Activated T-helper 2 cell treated with anti-CD3 and anti-CD28 coated beads, Interferon-gamma antibody, Interleukin-2, Interleukin-4, amounts not matched to agents 10 μg/mL and 5 μg/mL and 100 μg/mL, durations not matched to agents 14 hours and 24 hours and 36 hours (primary cell): ENCODE measurements at places on chromosomes 1 and 21. TPM values are rescaled to one million over a fixed set of nuclear protein-coding genes. Genes with fewer than 3 reads are reported as not detected.

LEMD1 gene
- 0.48 TPM in 1 of 2 replicates, not detected in the other for total RNA-seq

IFI44 gene
- 14.4 and 16.0 TPM in 2 replicates for total RNA-seq

GRCh38 chr1:208534599-208534897, 290.4 kb upstream of the PLXNA2 start:
- DNase-seq: no peak
- H3K27me3 ChIP-seq: no peaks in the 10 kb centered on the region
- H3K4me3 ChIP-seq: no peak overlapping the region
- no peaks in the 10 kb centered on the region for H3K36me3 ChIP-seq
- H3K27ac ChIP-seq: no peak overlapping the region

IRF6 gene
- 0.25 TPM in 1 of 2 replicates, not detected in the other for total RNA-seq

NSL1 gene
- 45.4 and 52.6 TPM in 2 replicates for total RNA-seq

DNA sequence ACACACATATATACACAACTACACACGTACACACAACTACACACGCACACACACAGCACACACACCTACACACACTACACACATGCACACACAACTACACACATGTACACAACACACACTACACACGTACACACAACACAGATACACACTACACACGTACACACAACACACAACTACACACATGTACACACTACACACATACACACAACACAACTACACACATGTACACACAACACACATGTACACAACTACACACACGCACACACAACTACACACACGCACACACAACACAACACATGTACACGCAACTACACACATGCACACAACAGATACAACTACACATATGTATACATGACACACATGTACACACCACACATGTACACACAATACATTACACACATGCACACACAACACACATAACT, 318.1 kb downstream of the CAMTA1 start:
- no peaks in the 10 kb centered on the region for H3K36me3 ChIP-seq
- DNase-seq: no peak
- H3K27ac ChIP-seq: no peak overlapping the region
- no peaks in the 10 kb centered on the region for H3K4me1 ChIP-seq
- no peak overlapping the region for H3K4me3 ChIP-seq
- no peaks in the 10 kb centered on the region for H3K27me3 ChIP-seq

- no peak overlapping the region for H3K4me3 ChIP-seq
- no peaks in the 10 kb centered on the region for H3K36me3 ChIP-seq
- no peaks in the 10 kb centered on the region for H3K4me1 ChIP-seq
- H3K27me3 ChIP-seq: no peaks in the 10 kb centered on the region
- no peak for DNase-seq
These were observed 144.6 kb downstream of the LRRIQ3 start for GRCh38 chr1:74053407-74053806.

DNA sequence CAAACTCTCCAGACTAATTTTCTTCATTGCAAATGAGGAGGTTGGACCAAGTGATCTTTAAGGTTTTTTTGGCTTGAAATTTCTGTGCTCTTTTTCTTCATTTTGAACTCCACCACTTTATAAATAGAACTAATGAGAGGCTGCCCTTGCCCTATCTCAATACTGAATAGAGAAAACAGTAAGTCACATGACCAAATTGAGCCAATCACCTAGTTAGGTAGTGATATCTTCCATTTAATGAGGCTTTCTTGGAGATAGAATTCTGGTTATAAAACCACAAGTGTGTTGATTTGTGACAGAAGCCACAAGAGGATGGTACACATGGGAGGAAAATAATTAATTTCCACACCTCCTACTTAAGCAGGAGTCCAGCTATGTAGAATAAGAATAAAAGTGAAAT, 263.4 kb upstream of the SNX7 start:
- H3K4me1 ChIP-seq: peaks cover 30% of the 10 kb centered on the region
- H3K36me3 ChIP-seq: no peaks in the 10 kb centered on the region
- no peak for DNase-seq
- no peak overlapping the region for H3K27ac ChIP-seq
- H3K27me3 ChIP-seq: no peaks in the 10 kb centered on the region
- H3K4me3 ChIP-seq: no peak overlapping the region

DNA sequence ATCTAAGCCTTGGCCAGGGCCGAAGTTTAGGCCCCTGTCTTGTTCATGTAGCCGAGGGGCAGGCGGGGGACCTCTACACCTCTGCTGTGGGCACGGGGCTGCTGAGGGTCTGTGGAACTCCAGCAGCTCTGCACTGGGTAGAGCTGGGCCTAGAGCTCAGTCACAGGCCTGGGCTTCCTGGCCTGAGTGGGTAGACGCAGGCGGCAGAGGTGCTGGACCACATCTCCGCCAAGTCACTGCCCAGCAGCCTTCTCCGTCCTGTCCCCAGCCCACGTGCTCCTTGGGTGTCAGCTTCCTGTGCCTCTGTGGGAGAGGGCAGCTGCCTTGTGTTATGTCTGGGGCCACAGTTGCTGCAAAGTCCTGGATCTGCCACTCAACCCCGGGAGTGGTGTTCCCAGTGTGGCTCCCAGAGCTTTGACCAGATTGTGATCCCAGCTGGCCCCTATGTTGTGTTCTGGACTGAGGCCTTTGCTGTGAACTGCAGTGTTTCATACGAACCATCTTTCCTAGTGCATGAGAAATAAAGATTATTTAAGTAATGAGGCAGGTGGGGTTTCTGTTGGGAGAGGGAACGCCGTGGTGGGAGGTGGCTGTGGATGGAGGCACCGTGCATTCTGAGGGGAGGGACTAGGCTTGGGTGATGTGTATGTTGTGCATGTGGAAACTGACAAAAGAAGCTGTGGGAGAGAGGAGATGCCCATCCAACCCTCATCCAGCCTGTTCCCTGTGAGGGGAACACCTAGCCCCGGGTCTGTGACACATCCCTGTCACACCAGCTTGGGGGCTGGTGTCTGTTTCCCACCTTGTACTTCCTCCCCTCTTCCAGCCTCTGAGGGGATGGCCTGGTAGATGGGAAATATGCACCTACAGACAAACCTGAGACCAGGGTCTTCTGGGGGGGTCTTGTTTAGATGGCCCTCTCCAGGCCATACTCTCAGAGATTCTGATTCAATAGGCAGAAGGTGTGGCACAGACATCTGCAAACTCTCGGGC, 12.2 kb downstream of the AMPD2 start:
- H3K4me3 ChIP-seq: no peak overlapping the region
- H3K27me3 ChIP-seq: no peaks in the 10 kb centered on the region
- no peak for DNase-seq
- H3K4me1 ChIP-seq: peaks cover 11% of the 10 kb centered on the region

LRRC39 gene
- total RNA-seq: 0.43 and 0.74 TPM in 2 replicates

ANKRD65 gene
- total RNA-seq: not detected in 2 replicates

- no peak overlapping the region for H3K27ac ChIP-seq
- H3K27me3 ChIP-seq: no peaks in the 10 kb centered on the region
- no peak for DNase-seq
- H3K4me1 ChIP-seq: no peaks in the 10 kb centered on the region
- H3K36me3 ChIP-seq: no peaks in the 10 kb centered on the region
These were observed 442.3 kb downstream of the LRRIQ3 start for GRCh38 chr1:73755649-73756048.

DNA sequence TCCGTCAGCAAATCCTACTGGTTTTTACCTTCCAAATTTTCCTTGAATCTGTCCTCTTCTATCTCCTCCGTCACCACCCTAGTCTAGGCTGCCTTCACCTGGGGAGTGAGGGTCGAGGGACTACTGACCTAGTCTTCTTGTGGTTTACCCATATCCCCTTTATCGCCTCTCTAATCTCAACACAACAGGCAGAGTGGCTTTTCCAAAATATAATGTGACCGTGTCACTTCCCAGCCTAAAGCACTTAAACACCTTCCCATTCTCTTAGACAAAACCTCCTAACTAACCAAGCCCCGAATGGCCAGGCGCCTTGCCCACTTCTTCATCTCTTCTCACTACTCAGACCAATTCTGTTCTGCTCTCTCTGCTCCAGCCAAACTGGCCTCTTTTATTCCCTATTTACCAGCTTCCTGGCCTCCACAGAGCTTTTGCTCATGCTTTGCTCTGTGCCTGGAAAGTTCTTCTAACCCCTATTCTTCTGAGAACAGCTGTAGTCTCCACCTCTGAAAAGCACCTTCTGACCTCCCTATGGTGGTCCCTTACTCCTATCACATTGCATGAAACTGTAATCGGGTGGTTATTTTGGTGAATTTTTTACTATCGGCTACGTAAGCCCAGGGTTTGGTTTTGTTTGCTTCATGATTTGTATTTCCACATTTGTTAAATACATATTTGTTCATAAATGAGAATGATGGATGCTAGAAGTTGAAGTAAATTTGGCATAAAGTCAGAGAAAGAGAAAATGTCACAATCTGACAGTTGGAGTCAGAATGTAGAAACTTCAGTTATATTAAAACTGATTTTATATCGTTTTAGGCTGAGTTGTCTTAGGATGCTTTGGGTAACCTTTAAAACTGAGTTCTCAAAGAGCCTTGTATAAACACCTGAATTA, 1.2 kb upstream of the NBPF1 start:
- no peak for DNase-seq
- no peaks in the 10 kb centered on the region for H3K36me3 ChIP-seq
- no peak overlapping the region for H3K27ac ChIP-seq

GRCh38 chr1:41243079-41243385, 926 bp upstream of the SCMH1 start:
- peak overlapping the region; percentile 64 for H3K27ac ChIP-seq
- peaks cover 30% of the 10 kb centered on the region for H3K4me1 ChIP-seq
- no peak for DNase-seq
- H3K4me3 ChIP-seq: peak overlapping the region; percentile 72
- peaks cover 3% of the 10 kb centered on the region for H3K36me3 ChIP-seq

DNA sequence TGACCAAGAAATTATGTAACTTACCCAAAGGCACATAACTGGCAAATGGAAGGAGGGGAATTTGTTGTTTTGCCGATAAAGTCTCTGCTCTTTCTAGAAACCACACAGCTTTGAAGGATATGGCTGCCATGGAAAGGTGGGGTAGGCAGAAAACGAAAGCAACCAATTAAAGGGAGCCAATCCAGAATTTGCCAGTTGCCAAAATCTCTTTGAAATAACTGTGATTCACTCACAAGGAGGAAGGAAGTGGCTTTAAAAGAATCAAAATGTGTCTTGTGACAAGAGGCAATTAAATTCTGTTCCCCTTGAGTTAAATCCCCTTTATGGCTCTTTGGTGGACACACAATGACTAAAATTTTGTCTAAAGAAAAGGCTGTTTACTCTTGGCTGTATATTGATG, 61.2 kb upstream of the CCDC190 start:
- DNase-seq: no peak
- no peaks in the 10 kb centered on the region for H3K36me3 ChIP-seq
- H3K4me1 ChIP-seq: no peaks in the 10 kb centered on the region
- H3K27me3 ChIP-seq: peaks cover 9% of the 10 kb centered on the region
- H3K27ac ChIP-seq: no peak overlapping the region
- no peak overlapping the region for H3K4me3 ChIP-seq

- H3K27me3 ChIP-seq: peaks cover 10% of the 10 kb centered on the region
- no peak for DNase-seq
- H3K4me3 ChIP-seq: no peak overlapping the region
- no peak overlapping the region for H3K27ac ChIP-seq
- no peaks in the 10 kb centered on the region for H3K36me3 ChIP-seq
These were observed 3.9 kb upstream of the FLG start for GRCh38 chr1:152328801-152329391.
